ENCODE measurements at places on chromosomes 16 and 17. TPM values are rescaled to one million over a fixed set of nuclear protein-coding genes. Genes with fewer than 3 reads are reported as not detected.
A peak's percentile ranks its signal among the peaks of the same experiment; 100 is the strongest.

DNA sequence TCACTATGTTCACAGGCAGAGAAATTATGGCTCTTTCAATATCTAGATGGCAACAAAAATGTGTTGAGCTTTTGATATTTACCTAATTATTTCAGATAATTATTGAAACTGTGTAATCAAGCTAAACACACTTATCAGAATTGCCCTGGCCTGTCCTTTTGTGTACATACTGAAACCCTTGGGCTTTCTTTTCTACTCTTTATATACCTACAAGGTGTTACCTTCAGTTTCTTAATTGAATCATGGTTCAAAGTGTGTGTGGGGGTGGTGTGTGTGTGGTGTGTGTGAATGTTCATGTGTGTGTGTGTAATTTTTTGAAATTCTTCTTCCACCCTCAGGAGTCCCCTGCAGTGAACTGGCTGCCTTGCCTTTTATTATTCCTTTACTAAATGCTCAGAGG, 506.8 kb upstream of the SOX9 start:
- no peak for DNase-seq

DNA sequence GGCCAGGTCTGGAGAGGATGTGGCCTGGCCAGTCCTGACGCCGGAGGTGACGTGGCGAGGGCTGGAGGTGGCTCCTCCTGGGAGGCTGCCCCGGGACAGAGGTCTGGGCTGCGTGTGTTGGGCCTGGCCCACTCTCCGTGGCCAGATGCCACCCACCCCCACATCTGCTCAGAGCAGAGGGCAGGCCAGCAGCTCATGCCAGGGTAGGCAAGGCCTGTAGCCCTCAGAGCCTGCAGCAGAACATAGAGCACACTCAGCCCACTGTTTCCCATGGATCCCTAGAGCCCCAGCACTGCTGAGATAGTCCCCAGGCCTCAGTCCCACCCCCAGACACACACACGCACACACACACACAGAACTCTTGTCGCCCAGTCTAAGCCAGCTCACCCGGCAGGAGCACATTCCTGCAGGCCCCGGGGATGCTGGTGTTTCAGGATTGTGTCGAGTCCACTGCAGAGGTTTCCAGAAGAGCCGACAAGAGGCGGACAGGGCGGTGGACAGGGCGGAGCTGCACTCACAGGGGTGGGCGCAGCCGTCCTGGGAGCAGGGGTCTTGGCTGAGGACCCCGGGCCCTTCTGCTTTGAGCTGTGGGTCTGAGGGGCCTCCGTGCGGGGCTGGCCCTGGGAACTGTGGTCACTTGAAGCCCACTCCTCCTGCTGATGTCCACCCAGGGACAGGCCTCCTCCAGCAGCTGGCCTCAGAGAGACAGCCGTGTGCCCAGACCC, 33.4 kb downstream of the SOX8 start:
- no peak for DNase-seq

IL21R gene
- 94.9 TPM for total RNA-seq

GRCh38 chr17:70022175-70022574, 52.9 kb upstream of the KCNJ16 start:
- DNase-seq = no peak

DNA sequence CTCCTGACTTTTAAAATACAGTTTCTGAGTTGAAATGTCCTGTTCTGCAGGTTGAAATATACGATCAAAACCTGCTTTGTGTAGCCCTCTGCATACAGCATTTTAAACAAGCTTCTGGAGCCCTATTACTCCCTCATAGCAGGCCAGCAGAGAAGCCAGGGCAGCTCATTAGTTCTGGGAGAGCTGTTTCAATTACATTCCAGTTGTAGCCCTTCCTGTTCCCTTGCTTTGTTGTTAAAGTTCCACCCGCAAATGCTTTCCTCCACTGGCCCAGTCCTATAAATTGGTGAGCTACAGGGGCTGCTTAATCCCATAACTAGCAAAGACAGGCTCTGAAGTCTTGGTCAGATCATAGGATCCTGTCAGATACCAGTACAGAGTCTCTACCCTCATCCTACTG, 162.5 kb downstream of the SLC39A11 start:
- no peak for DNase-seq

NUPR1 gene
- not detected for total RNA-seq

- peak; percentile 89 for DNase-seq
Observed at GRCh38 chr16:87874639-87875427, 5.5 kb upstream of the SLC7A5 start.

- DNase-seq = no peak
Observed at GRCh38 chr16:72362973-72363372, 191.0 kb upstream of the PMFBP1 start.

DNA sequence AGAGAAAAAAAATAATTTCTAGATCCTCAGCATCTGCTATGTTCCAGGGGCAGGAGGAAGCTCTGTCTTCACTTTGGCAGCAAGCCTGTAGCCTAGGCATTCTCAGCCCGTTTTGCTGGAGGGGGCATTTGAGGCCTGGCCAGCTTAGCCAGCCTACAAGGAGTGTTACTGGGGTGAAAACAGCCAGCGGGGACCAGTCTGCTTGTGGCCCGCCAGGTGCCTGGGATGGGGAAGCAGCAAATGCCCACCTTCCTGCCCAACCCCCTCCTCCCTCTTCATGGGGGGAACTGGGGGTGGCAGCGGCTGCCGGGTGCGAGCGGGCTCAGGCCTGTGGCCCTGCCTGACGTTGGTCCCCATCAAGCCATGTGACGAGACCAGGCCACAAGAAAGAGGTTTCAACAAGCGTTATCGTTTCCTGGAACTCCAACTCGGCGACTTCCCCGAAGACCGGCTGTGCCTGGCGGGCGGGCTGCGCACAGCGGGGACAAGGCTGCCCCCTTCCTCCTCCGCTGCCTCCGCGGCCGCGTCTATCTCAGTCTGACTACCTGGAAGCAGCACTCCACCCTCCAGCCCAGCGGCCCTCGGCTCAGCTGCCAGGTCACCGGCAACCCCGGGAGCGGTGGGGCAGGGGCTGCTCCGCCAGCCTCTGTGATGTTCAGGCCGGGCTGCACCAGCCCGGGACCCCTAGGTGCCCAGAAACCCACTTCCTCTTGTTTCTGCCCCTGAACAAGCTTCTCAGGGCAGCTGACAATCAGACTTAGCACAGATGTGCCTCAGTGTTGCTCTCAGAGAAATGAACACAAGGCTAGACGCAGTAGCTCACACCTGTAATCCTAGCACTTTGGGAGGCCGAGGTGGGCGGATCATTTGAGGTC, 22.9 kb downstream of the SOCS1 start:
- DNase-seq = peak; percentile 98

GRCh38 chr16:14043278-14043677, 27.8 kb upstream of the MRTFB start:
- no peak for DNase-seq

DNA sequence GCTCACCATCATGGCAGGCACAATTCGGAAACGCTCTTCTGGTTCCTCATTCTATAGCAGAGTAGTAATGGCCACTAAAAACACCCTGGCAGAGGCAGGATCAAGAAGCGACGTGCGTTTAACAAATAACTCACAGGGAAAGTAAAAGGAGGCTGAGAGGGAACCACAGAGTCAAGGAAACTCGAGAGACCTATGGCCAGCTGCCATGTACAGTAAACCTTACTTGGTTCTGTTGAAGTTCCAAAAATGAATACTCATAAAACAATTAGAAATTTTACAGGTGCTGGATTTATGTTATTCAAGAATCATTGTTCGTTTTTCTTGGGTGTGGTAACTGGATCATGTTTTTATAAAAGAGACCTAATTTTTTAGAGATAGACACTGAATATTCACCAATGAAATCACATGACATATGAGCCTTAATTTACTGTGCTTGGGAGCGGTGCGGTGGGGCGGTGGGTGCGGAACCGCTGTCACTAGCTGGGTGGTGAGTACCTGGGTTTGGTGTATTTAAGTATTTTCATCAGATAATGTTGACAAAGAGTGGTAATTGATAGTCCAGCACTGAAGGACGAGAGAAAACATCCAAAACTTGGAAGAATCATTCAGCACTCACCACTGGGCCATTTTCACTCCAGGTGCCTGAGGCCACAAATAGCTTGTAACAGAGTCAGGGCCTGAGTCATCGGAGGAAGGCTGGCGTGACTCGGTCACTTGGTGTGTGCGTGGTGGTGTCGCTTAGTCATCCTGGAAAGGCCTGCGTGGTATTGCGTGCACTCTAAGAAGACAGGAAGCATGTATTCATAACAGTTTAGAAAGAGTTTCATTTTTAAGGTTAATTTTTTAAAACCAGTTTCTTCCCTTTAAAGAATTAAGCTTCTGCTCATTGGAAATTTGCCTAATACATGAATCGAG, 135.4 kb upstream of the CHMP6 start:
- peak; percentile 95 for DNase-seq

GRCh38 chr16:619476-620100, 11.2 kb upstream of the WFIKKN1 start:
- no peak for DNase-seq

- no peak for DNase-seq
Observed at GRCh38 chr17:382644-383533, 30.3 kb upstream of the RPH3AL start.

DNA sequence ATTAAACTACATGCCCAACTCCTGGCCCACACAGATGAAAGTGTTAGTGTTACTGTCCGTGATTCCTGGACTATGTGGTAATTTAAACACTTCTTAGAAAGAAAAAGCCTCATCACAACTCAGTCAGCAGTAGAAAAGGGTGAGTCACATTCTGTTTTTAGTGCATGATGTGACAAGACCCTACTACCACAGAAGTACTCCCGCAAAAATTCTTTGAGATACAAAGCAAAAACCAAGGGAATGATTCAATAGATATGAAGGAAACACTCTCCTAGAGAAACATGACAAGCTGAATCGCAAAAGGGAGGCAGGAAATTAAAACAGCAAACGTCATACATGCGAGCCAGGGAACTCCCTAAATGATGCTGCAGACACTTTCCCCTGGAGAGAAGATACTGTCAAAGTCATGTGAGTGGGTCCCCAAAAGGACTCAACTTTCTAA, 14.4 kb downstream of the SNN start:
- DNase-seq = no peak
